ENCODE measurements at places on chromosomes 2 and 18.
A peak's percentile ranks its signal among the peaks of the same experiment; 100 is the strongest.

- DNase-seq, result no peak
These were observed at the start of gene SULT1C2 for GRCh38 chr2:108288534-108289106. TSS of gene SULT1C2 (plus strand) at chr2:108288895. CDS start at chr2:108293668, 4,773 bp downstream.

- no peak for DNase-seq
These were observed 990 bp upstream of the GDF7 start for GRCh38 chr2:20666005-20666303.

DNA sequence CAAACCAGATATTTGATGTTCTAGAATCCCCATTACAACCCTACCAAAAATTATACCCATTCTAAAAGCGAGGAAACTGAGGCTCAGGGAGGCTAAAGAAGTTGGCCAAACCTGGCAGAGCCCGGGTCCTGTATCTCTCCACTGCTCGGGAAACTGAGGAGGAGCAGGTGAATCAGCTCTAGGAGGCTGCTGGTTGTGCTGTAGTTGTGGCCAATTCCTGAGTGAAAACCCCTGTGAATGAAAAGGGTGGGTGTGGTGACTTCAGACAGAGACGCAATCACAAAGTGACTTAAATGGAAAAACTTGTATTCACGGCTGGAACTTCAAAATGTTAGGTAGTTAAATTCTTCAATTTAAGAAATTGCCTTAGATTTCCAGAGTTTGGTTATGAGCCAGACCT, 105.7 kb upstream of the SEC11C start:
- no peak for DNase-seq

- DNase-seq, result no peak
These were observed 8.2 kb upstream of the KIAA2012 start for GRCh38 chr2:202064881-202065230.

- DNase-seq, result no peak
These were observed 149.3 kb downstream of the COL6A3 start for GRCh38 chr2:237264480-237265219.

- no peak for DNase-seq
These were observed 263.4 kb downstream of the NEDD4L start for GRCh38 chr18:58307441-58307840.

DNA sequence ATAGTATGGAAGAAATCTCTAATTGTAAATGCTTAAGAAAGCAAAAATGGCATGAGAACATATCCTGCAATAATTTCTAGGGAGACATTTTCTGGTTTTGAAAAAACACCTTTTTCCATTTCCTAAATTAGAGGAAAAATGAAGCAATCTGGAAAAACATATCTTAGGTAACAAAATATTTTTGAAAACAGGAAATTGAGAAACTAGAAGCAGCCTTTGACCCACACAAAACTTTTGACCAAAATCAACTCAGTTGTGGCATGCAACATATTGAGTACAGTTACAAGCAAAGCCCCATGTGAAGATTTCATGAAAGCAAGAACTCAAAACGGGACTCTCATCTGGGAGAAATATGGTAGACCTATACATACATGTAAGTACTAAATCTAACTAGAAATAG, 28.6 kb upstream of the CHAC2 start:
- DNase-seq, result no peak

DNA sequence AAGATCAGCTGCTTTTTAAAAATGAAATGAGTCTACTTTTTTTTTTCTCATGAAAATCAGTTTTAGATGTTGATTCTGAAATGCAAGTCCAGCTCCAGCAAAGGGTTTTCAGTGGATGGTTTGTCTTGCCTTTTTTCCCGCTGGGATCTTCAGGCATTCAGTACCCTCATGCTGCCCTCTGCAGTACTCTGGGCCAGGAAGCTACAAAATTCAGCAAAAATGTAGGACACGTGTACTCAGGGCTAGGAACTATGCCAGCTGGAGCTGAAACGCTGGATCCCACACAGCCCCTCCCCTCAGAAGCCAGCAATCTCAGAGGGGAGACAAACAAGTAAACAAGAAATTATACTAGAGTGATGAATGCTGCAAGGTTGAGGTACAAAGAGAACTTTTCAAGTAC, 97.3 kb downstream of the MMADHC start:
- no peak for DNase-seq

- DNase-seq, result no peak
These were observed 14.8 kb downstream of the FBXO48 start for GRCh38 chr2:68452158-68452900.

DNA sequence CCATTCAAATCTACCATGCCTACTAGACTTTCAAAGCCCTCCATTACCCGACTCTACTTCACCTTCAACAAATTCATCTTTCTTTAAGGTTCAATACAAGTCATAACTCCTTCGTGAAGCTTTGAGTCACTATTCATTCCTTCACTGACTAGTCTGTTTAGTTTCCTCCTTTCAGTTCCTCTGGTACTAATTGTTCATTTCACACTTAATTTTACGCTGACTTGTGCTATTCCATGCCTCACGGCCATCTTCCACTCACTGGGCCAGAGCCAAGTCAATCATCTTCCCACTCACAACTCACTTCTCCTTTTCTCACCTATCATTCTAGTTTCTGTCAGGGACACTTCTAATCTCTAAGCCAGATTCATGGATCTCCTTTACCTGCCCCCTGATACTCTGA, 136.2 kb downstream of the MTX2 start:
- no peak for DNase-seq

GRCh38 chr2:113376253-113376912, 61.1 kb upstream of the ZNG1B start:
- no peak for DNase-seq

DNA sequence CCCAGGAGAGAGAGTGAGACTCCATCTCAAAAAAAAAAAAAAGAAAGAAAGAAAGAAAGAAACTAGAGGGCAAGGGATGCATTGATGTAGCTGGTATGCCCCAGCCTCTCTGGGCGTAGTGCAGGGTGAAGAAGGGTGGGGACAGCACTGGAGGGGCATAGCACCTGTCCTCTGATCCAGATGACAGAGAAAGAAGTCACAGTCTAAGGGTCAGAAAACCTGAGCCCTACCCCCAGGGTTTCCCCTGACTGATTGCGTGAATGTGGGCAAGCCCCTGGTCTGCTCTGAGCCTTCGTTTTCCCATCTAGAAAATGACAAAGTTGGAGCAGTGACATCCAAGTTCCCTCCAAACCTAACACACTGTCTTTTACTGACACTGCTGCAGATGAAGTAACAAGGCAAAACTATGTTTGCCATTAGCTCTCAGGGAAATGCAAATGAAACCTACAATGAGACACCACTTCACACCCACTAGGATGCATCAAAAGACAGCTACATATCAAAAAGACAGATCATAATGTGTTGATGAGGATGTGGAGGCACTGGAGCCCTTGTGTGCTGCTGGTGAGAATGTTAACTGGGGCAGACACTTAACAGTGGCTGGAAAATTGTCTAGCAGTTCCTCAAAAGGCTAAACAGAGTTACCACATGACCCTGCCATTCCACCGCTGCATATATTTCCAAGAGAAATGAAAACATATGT, 19.5 kb upstream of the YWHAQ start:
- no peak for DNase-seq

- DNase-seq, result no peak
These were observed 166.5 kb upstream of the SIX3 start for GRCh38 chr2:44774826-44775492.

- DNase-seq, result no peak
These were observed 27.5 kb upstream of the CD8A start for GRCh38 chr2:86818114-86818801.

- DNase-seq, result no peak
These were observed 945.8 kb downstream of the CBLN2 start for GRCh38 chr18:71598374-71598773.

DNA sequence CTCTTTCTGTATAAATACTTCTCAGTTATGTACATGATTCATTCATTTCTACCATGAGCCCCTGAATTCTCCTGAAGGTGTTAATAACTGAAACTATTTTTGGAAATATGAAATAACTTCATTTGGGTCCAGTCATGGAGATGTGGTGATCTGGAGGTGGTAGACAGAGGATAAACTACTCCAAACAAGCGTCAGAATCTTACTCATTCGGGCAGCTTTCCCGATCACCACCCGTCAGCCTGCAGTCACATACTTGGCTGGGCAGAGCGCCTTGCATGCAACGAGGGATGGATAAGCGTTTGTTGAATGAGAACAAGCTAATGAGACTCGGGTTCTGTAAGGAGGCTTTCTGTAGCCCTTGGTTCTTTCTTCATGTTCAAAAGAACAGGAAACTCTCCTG, 222.7 kb downstream of the CD226 start:
- DNase-seq, result peak; percentile 10

DNA sequence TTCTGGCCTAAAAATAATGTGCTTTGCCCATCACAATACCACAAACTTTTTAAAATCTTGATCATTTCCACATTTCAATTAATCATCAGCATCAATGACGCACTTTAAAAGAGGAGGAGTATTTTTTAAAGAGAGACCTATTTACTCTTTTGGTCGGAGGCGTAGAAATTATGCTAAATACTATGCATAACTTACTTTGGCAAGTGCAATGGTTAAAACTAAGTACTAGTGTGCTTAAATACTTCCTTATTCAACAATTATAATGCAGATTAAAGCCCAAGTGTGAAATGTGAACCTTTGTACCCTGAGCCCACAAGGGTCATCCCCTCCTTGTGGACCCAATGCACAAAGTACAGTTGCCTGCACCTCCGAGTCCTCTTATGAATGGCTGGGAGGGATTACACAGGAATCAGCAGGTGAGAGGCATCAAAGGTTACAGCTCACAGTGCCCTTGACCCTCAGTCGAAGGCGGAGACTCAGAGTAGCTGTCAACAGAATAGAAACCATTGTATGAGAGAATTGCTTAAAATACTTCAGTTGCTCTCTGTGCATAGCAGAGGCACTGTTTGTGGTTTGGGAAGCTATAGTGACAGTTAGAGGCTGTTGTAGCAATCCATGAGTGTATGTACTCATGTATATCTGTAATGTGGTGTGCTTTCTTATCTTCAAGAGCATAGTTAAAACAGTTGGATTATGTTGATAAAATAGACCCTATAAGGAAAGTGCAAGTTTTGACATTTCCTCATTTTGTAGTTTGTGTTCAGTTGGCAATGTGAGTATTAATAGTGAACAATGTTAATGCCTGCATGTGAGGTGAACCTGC, 151.7 kb upstream of the ITGA4 start:
- no peak for DNase-seq

- no peak for DNase-seq
These were observed 59.9 kb downstream of the DYM start for GRCh38 chr18:49400398-49401072.

GRCh38 chr2:170830166-170830565, 13.5 kb downstream of the GAD1 start:
- DNase-seq, result no peak

GRCh38 chr2:174708713-174709112, 55.6 kb downstream of the CHRNA1 start:
- no peak for DNase-seq

DNA sequence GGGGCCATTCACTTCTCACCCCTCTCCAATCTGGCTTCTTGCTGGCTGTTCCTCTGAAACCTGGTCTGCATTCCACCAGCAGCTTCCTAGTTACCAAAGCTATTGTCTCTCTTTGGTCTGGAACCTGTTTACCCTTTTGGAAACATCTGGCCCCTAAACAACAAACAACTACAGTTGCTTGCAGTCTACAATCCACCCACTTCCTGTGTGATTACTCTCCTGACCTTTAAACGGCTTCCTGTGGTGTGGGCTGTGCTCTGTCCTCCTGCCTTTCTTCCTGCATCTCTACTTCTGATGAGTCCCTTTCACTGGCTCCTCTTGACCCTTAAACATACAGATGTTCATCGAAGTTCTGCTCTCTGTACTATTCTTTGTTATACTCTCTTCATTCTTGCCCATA, 303.8 kb downstream of the TDRD15 start:
- DNase-seq, result no peak

GRCh38 chr2:149745396-149746230, 158.0 kb upstream of the MMADHC start:
- no peak for DNase-seq

DNA sequence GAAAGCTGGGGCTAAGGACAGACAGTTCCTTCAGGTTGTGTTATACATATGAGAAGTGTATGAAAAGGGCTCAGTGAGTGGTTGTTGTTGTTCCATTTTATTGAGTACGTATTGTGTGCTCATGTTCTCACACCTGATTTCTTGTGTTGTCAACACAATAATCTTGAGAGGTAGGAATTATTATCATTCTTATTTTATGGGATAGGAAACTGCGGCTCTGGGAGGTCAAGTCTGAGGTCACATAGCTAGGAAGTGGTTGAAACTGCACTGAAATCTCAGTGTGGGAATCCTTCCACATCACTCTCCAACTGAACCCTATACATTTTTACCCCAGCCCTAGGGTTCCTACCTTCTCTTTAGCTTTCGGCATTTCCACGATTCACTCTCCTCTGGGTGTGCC, 124.2 kb upstream of the CXCR4 start:
- no peak for DNase-seq

GRCh38 chr18:10736984-10737383, 211.2 kb downstream of the NAPG start:
- no peak for DNase-seq

GRCh38 chr18:27004056-27004829, 138.7 kb upstream of the AQP4 start:
- DNase-seq, result no peak

- DNase-seq, result no peak
These were observed 10.2 kb upstream of the HTR2B start for GRCh38 chr2:231134910-231135655.

DNA sequence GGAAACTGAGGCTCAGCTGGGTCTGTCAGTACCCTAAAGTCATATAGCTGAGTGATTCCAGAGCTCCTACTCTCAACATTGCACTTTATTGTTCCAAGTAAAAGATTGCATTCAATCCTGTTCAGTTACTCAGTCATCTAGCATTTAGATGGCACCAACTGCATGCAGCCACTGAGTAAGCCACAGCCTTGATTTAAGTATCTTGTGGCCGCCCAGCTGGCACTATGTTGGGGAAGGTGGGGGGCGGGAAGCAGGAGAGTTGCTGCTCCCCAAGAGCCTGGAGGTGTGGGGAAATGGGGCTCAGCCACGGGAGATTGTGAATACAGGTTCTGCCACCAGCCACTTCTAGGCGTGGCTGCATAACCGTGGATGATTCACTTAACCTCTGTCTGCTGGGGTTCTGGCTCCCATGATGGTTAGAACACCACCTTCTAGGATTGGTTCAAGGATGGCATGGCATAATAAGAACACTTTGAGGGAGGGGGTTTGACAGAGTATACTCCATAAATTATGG, 17.1 kb downstream of the ZFP36L2 start:
- no peak for DNase-seq

GRCh38 chr2:147925886-147926285, 81.1 kb downstream of the ACVR2A start:
- no peak for DNase-seq
